Hypothalamus (tissue), 51 donors: ENCODE measurements at places on chromosomes 7 and 10.

DNA sequence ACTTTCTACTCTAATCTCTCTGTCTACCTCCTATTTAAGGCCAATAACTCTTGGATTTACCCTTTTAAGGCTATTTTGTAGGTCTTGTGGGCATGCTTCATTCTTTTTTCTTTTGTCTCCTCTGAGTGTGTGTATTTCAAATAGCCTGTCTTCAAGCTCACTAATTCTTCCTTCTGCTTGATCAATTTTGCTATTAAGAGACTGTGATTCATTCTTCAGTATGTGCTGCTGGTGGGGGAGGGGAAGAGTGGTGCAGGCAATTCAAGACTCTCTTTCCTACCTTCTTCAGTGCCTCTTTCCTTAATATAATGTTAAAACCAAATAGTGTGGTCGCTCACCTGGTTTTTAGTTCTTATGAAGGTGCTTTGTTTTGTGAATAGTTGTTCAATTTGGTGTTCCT lies 20.0 kb downstream of the ABCB1 start:
- no peak for DNase-seq

- no peak for DNase-seq
These were observed 220.5 kb downstream of the MAD1L1 start for GRCh38 chr7:2012044-2012900.

DNA sequence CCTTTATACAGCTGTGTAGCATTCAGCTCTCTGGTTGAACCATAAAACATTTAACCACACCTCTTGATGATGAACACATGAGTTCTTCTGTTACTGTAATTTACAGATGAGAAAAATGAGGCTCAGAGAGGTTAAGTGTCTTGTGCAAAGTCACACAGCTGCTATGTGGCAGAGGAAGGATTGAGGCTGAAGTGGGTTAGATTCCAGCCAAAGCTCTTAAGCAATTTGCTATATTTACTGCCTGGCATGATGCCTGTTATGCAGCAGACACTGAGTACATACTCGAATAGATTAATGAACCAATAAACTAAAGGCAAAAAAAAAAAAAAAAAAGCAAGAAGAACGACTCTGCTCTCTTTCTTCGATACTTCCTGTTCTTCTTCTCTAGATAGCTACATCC lies 35.7 kb downstream of the GFRA1 start:
- no peak for DNase-seq

GRCh38 chr10:6176691-6177231 lies 26.0 kb upstream of the PFKFB3 start:
- DNase-seq = no peak

GRCh38 chr10:44932517-44933450 lies 21.6 kb downstream of the TMEM72 start:
- DNase-seq = peak; percentile 85

GRCh38 chr10:118523775-118524174 lies 71.7 kb downstream of the PRLHR start:
- no peak for DNase-seq

DNA sequence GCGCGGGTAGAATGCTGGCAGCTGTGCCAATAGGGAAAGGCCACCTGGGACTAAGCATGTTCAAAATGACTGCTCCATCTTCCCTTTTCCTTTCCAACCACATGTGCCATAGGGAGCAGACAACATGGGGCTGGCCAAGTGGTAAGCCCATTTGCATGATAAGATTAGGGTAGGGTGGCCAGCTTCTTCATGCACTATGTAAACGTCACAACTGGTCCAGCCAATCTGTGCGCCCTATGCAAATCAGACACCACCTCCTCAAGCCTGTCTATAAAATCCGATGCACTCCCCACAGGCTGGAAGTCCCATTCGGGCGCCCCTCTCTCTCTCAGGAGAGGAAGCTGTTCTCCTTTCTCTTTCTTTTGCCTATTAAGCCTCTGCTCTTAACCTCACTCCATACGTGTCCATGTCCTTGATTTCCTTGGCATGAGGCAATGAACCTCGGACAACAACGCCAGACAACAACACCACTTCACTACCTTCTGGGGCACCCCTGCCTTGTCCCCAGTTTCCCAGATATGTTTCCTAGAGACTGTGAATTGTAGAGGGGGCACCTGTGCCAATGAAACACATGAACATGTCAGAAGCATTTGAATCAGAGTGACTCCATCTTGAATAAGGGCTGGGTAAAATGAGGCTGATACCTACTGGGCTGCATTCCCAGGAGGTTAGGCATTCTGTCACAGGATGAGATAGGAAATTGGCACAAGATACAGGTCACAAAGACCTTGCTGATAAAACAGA lies 19.1 kb upstream of the EXOC6 start:
- DNase-seq = no peak

- no peak for DNase-seq
These were observed 967 bp downstream of the GAD2 start for GRCh38 chr10:26217396-26218086.

DNA sequence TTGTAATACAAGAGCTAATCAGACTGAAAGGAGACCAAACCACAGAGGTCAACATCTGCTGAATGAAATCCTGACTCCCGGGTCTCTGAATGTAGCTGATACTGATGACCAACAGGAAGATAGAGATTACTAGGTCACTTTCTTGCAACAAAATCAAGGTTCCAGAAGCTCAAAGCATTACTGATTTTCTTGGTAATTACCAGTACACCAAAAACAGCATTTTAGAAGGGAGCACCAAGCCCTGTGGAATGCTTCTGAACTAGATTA lies 177.7 kb downstream of the SLC25A13 start:
- DNase-seq = no peak

DNA sequence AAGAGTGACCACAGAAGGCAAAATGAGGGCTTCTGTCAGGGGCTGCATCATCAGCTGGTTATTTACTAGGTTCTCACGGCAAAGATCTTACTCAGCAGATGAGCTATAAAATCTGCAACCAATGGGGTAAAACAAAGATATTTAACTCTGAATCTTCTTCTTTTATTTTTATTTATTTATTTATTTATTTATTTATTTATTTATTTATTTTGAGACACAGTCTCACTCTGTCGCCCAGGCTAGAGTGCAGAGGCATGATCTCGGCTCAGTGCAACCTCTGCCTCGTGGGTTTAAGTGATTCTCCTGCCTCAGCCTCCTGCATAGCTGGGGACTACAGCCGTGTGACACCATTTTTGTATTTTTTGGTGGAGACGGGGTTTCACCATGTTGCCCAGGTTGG lies 11.3 kb downstream of the C10orf143 start:
- no peak for DNase-seq

DNA sequence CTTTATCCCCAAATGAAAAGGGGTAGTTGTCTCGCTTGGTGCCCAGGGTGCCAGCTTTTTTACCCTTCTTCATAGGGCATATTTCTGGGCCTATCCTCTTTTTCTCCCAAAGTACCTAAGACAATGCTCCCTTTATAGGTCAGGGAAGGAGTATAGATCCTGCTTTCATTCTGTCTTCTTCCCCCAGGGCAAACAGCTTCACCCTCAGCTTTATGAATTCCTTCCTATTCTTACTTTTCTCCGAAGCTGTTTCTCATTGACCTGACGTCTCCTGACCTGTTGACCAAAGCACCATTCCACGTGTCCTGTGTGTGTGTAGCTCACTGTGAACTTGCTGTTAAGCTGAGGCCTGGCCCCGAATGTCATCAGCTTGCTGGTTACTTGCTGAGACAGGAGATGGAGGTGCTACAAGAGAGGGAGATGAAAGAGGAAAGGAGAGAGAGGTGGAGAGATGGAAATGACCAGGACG lies 48.9 kb downstream of the PYROXD2 start:
- no peak for DNase-seq

- no peak for DNase-seq
These were observed 23.1 kb upstream of the ZMIZ1 start for GRCh38 chr10:79045566-79046175.

GRCh38 chr10:83990126-83990525 lies 149.2 kb upstream of the GHITM start:
- DNase-seq = peak; percentile 3

DNA sequence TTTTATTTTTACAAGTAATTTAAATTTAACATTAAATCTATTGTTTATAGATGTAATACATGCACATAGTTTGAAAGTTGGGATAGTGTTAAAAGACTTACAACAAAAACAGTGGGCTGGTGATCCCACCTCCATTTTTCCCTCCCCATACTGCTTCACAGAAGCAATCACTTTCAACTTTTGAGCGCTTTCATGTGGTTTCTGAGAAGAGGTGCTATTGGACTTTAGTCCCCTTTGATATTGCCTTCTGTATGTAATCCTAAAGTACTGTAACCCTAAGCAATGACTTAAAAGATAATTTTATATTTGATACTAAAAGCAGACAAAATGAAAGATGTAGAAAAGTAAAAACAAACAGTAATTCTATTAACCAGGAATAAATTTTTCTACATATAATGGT lies 88.1 kb upstream of the FAM171A1 start:
- DNase-seq = no peak

DNA sequence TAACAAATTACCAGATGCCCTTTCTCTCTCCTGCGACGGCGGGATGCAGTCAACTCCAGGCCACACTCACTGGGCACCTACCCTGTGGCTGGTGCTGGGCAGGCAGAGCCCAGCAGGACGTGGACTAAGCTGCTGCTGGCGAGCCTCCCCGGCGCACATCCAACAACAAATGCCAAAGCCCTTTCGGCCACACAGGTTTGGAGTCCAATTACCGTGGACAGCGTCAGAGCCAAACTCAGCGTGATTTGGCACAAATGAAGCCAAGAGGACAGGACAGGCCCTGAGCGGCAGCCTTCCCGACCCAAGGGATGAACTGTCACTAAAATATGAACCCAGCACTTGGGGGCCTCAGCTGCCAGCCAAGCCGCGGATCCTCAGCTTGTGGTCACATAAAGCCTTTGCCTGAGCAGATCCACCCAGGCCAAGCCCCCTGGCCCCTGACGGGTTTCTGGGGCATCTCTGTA lies 28.4 kb downstream of the DAGLB start:
- DNase-seq = peak; percentile 62

DNA sequence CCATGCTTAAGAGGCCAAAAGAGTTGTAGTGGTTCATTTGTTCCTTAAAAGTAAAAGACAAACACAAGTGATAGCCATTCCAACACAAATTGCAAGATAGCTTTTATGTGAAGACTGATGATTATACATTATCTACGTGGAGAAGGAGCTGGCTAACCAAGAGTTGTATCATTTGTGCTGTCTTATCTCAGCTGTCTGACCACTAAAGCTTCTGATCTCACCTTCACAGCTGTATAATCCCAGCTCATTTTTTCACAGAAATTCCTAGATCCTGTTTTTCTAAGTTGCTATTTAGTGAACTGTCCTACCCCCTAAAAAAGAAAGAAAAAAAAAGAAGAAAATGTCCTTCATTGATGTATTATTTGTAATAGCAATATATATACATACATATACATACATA lies 9.8 kb downstream of the USP6NL start:
- no peak for DNase-seq

DNA sequence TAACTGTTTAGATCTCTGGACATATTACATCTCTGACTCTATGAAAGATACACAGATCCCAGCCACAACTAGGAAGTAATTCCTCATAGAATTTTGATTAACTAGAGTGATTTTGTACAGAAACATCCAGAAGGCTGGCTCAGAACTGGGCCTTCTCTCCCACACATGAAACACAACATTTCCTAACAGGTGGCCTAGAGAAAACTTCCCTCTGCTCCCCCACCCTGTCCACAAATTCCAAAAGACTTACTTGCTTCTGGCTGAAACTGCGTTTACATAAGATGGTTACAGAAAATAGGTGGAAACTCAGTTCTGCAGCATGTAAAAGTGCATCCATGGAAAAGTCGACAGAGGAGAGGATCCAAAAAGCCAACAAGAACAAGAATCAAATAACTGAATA lies 132.9 kb downstream of the FZD1 start:
- DNase-seq = no peak

GRCh38 chr10:57898231-57898630 lies 369.5 kb downstream of the IPMK start:
- DNase-seq = no peak

DNA sequence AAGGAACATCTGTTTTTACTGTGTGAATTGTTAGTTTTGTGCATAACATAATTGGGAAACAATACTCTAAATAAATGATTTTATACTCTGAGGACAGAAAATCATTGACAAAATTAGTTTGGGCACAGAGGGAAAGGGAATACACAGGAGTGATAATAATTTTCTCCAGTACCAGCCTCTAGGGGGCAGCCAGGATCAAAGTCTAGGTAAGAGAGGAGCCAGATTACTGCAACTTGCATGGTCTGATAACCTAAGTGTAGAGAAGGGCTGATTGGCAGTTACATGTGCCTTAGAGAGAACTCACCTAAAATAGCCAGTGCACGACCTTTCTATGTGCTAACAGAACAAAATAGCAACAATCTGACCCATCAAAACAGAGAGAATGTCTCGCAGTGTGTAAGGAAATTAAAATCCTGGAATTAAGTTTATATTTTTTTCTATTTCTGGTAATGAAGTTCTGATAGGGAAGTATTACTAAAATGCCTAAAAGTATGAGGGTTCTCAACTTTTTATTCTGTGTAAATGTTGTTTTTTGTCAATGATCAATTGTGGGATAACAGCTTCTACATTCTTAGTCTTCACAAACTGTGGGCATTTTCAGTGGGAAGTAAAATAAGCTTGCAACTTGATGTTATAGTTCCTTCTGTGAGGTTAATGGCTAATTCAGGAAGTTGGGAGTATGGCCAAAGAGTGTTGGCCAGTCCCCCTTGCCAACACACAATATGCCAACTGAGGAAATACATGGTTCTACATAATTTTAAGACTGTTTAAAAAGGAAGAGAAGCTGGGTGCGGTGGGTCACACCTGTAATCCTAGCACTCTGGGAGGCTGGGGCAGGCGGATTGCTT lies 66.4 kb downstream of the EXOC6 start:
- DNase-seq = no peak

DNA sequence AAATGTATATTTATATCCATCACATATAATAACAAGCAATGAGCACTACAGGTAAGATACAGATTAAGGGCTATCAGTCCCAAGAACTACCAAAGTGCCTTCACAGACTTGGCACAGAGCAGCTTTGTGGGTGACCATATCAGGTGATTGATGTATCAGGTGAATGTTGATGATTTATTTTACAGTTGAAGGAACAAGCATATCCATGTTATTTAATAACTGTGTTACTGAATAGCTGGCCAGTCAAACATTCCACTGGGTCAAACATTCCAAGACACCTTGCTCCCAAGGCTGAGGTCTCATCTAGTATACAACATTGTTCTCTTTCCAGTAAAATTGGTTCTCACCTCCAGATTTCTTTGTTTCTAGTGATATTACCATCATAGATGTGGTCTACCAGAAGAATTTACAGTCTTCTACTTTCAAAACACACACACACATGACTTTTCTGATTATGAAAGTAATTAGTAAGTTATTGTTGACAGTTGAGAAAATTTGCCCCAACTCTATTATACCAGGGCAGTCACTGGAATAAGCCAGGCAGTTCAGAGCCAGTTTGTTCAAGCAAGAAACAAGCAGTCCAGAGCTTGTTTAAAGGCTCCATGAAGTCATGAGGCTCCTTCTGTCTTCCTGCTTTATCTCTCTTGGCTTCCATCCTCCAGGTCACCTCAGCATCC lies 68.2 kb downstream of the ELAPOR2 start:
- DNase-seq = no peak

DNA sequence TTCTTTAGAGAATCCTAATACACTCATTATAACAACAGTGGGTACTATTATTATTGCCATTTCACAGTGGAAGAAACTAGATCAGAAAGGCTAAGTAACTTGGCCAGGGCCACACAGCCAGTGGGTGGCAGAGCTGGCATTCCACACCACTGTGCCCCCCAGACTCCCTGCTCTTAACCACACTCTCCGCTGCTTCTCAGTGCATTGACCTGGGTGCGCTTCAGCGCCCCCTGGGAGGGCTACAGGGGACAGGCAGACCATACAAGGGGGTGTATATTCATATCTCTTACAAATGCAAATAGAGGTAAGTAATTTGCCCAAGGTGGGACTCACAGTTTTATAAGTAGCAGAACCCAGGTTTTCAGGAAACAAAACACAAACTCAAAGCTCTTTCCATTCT lies 77.0 kb upstream of the NMT2 start:
- no peak for DNase-seq
